ENCODE measurements at places on chromosomes 1 and 21.

GRCh38 chr1:38456531-38456876 lies 403.1 kb downstream of the RRAGC start:
- no peak for DNase-seq

GRCh38 chr1:3102641-3103040 lies 33.6 kb downstream of the PRDM16 start:
- DNase-seq = no peak

- DNase-seq = no peak
Observed at GRCh38 chr1:185972096-185972850, 238.1 kb downstream of the HMCN1 start.

DNA sequence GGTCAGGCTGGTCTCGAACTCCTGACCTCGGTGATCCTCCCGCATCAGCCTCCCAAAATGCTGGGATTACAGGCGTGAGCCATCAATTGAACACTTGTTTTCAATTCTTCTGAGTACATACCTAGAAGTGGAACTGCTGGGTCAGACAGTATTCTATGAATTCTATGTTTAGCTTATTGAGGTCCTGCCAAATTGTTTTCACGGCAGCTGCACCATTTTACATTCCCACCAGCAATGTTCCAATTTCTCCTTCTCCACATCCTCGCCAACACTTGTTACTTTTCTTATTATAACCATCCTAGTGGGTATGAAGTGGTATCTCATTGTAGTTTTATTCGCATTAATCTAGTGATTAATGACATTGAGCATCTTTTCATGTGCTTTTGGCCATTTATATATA lies 49.9 kb downstream of the PTP4A2 start:
- no peak for DNase-seq

DNA sequence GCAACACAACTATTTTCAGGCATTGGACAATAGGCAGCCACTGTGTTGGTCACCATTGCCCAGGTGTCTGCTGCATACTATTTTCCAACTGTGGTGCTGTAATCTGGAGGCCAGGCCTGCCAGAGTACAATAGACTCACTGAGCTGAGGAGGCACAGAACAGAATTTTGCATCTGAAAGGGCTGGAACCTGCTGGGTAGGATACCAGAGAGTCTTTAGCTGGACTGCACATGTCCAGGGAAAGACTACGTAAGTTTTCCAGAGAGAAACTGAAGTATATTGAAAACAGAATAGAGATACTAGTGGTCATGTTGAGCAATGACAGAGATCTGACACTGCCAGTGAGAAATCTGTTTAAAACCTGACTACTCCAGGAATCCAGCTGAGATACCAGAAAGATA lies 200.8 kb downstream of the RASAL2 start:
- DNase-seq = no peak

DNA sequence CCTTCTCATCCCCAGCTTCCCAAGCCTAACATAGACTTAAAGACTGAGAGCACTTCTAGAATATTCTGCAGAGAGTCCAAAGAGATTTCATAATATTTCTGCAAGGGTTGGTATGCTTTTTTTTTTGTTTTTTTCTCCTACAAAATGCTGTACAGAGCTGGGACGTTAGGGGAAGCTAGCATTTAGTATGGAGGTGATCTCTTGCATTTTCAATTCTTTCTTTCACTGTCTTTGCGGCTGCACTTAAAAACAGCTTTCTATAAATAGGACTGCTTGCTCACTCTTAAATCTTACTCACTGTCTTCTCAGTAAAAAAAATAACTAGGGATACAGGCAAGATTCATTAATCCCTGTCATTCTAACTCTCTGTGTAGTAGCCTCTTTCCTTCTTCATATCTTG lies 7.4 kb downstream of the DSCAM start:
- no peak for DNase-seq

- no peak for DNase-seq
Observed at GRCh38 chr1:220528679-220529501, 954 bp downstream of the MARK1 start.
